ENCODE measurements at places on chromosomes 2 and 18.

DNA sequence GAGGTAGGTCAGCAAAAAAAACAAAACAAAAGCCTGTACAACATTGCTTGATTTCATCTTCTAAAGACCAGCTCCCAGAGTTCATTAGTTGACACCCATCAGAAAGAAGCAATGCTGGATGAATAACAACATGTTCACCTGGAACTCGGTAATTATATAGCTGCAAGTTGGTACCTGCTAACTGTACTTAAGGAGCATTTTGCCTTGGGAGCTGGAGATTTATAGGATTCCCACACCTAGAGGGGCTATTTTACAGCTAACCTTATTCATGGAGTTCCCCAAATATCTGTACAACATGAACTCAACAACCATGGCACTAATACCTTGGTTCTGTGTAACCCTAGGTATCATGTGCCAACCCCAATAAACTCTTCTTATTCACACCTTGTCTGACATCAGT is 281.1 kb upstream of the NCKAP5 start:
- DNase-seq = no peak

DNA sequence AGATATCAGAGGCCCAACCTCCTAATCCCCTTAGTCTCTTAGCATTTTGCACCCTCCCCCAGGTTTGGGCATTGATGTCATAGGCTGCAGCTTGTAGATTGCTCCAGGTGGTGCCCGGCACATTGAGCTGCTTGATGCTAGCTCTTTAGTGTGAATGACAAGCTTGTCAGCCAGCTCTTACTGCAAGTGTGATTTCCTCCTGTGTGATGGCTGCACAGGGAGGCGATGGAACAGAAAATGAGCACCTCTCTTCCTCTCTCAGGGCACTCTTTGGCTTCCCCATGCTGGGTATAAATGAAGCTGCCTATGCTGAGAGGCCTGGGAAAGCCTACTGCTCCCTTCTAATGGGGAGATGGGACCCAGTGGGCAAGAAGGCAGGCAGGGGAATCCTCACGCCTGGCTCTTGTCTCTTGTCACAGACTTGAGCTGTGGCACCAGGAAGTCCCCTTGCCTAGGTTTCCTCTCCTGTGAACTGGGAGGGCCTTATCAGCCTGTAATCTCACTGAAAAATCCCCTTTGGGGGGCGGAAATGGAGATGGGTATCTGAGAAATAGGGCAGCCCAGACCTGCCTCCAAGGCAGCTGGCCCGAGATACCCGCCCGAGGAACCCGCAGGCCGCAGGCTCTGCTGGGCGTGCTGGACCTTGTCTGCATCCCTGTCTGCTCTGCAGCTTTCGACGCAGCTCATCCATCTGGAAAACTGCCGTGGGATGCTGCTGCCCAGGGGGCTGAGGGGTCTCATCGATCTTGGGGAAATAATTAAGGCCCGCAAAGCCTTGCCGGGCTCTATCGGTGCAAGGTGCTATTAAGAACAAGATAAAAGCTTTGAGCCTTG is 163.5 kb upstream of the CXCR4 start:
- no peak for DNase-seq

GRCh38 chr2:143720095-143720664 is 591.0 kb downstream of the ARHGAP15 start:
- no peak for DNase-seq

- no peak for DNase-seq
Measured at GRCh38 chr2:60521626-60522025, 31.8 kb downstream of the BCL11A start.

DNA sequence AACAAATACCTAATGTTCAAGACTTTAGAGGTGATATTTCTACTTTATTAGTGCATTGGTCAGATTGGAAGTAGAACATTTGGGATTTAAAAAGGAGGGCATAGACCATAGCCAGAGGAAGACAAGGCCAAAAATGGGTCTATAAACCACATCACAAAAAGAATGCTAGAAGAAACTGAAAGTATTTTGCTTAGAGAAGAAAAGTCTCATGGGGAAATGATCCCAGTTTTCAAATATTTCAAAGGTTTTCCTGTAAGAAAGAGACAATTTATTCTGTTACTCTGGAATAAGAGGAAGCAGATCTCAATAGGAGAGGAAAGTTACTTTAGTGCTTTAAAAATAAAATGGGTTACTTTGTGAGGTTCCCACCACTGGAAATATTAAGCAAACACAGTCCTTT is 341.4 kb downstream of the TNS1 start:
- no peak for DNase-seq

DNA sequence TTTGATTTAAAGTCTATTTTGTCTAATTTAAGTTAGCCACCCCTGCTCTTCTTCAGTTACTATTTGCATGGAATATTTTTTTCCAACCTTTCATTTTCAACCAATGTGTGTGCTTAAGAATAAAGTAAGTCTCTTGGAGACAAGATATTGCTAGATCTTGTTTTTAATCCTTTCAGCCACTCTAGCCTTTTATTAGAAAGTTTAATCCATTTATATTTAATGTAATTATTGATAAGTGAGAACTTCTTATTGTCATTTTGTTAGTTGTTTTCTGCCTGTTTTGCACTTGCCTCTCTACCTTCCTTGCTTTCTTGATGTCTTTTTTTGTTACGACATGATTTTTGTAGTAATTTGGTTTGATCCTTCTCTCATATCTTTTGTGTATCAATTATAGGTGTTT is 46.4 kb downstream of the CCDC148 start:
- no peak for DNase-seq

DNA sequence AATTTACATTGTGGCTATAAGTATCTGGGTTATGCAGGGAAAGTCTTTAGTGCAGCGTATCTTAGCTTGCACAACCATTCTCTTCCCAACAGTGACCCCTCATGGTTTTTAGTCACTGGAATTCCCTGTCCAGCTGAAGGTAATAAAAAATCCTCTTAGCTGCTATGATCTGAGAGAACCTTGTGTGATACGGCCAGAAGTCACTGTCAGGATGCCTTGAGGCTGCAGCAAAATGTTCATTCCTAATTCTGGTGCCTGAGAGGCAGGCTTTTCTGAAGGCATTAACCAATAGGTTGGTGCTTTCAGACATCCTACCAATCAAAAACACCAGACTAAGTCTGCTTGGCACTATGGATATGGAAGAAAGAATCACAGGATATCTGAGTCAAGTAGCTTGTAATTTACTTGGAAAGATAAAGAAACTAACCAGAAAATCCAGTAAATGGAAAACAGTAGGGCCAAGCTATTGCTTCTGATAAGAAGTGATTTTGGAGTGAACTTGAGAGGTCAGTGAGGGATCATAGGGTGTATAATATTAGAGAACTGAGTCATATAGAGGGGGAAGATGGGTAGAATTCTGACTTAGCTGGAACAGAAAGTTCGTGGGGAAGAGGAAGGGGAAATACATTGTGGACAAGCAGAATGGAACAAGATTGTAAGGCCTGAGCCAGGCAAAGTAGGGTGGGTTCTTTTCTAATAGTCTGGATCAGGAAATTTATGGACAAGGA is 89.0 kb upstream of the SLC14A2 start:
- DNase-seq = no peak

GRCh38 chr2:219294356-219295351 is 14.5 kb downstream of the PTPRN start:
- no peak for DNase-seq

DNA sequence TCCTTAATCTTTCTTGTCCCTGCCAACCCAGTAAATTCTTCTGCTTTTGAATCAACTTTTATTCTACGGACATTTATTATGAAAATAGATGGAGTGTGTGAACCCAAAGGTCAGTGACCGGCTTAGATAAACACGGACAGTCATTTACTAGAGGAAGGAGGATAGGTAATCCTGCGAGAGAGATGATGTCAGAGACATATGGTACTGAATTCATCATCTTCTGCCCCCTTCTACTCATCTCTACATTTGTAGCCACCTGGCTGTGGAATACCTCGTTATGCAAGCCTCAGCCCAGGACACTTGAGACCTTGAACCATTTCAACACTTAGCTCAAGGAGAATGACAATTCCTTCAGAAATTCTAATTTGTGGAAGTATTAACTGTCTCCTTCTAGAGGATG is 443.6 kb downstream of the TDRD15 start:
- no peak for DNase-seq

GRCh38 chr18:39380186-39380725 is 1814.7 kb upstream of the CELF4 start:
- no peak for DNase-seq

DNA sequence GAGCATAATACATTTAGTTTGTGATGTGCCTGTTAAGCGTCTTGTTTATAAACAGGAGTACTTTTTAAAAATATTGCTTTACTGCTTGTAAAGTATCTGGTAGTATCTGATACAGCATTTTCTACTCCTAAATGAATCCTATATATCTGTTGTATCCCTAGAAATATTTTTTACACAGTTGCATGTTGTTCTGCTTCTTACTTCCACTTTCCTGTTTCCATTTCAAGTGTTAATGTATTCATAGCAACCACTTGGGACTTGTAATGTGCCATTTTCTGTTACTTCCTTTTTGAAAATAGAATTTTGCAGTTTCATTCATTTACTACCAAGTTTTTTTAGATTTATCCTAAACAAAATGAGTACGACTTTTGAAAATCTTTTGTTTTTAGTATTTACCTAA is 24.9 kb downstream of the CCNT2 start:
- no peak for DNase-seq

GRCh38 chr2:150983314-150983897 is 278.3 kb downstream of the RBM43 start:
- no peak for DNase-seq

GRCh38 chr18:77073336-77074093 is 59.1 kb downstream of the MBP start:
- no peak for DNase-seq

GRCh38 chr18:58781627-58782194 is 83.0 kb upstream of the ZNF532 start:
- no peak for DNase-seq

GRCh38 chr2:3971652-3972192 is 268.3 kb downstream of the DCDC2C start:
- DNase-seq = no peak

- DNase-seq = no peak
Measured at GRCh38 chr2:127389778-127390435, 2.1 kb upstream of the MAP3K2 start.

GRCh38 chr2:26562811-26563645 is 78.1 kb downstream of the CIB4 start:
- peak; percentile 5 for DNase-seq

GRCh38 chr2:118102433-118103082 is 14.3 kb downstream of the INSIG2 start:
- no peak for DNase-seq

GRCh38 chr2:159128191-159128590 is 158.3 kb downstream of the WDSUB1 start:
- no peak for DNase-seq

DNA sequence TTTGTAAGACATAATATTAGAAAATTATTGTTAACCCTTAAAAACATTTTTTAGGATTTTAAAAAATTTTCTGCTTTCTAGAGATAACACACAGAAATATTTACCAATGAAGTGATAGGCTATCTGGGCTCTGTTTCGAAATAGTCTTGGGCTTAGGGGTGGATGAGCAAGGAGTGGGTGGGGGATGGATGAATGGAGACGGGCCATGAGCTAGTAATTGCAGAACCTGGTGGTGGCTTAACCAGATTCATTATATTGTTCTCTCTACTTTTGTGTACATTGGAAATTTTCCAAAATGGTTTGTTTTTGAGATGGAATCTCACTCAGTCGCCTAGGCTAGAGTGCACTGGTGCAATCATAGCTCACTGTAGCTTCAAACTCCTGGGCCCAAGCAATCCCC is 89.6 kb downstream of the TCF7L1 start:
- DNase-seq = no peak

DNA sequence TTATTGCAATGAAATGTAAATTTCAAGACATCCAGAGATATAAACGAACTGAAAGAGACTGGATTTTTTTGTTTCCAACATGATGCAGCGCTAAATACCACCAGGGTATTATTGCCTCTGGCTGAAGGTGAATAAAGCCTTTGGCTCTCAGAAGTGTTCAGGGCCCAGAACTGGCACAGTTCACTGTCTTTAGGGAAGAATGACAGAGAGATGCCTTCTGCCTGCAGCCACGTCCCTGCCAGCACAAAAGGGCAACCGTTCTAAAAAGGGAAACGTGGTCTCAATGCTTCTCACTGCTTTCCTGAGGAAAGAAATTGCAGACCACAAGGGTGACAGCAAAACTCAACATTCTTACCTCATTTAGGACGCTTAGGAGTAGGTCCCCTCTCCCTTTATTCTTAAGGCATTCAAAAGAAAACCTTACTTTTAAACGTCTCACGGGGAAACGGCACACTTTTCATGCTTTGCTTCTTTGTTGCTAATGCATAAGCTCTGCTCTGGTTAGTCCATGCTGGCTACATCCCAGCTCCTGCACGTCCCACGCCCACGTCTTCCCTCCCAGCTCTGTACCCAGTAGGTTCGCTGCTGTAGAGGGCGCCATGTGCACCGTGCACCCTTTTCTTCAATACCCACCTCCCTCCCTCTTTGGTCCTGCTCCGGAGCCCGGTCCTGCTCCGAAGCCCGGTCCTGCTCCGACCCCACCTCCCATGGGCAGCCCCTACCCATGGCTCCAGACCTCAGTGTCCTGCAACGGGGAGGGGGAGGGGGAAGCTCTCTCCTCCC is 171.0 kb downstream of the HRH4 start:
- DNase-seq = no peak

GRCh38 chr2:150520033-150520432 is 32.6 kb upstream of the RND3 start:
- DNase-seq = no peak

- no peak for DNase-seq
Measured at GRCh38 chr2:17798338-17798737, 17.9 kb upstream of the MSGN1 start.

- DNase-seq = no peak
Measured at GRCh38 chr2:95314598-95314963, 17.4 kb downstream of the KCNIP3 start.

DNA sequence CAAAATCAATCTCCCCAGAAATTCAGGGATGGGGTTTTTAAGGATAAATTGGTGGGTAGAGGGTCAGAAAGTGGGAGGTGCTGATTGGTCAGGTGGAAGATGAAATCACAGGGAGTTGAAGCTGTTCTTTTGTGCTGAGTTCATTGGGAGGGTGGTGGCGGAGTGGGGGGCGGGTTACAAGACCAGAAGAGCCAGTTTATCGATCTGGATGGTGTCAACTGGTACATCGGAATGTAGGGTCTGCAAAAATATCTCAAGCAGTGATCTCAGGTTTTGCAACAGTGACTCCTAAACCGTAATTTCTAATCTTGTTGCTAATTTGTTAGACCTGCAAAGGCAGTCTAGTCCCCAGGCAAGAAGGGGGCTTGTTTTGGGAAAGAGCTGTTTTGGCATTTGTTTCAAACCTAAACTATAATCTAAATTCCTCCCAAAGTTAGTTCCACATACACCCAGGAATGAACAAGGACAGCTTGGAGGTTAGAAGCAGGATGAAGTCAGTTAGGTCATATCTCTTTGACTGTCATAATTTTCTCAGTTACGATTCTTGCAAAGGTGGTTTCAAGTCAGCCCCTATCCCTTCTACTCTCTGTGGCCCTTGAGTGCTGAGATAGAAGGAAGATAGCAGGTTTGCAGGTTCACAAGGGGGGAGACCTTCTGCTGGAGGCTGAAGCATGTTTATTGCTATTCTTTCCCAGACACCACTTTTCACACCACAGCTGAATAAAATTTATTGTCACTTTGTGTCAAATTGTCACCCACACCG is 12.3 kb upstream of the CXXC1 start:
- DNase-seq = no peak

- DNase-seq = no peak
Measured at GRCh38 chr2:232363784-232364615, 14.6 kb upstream of the ALPP start.
